ENCODE measurements at places on chromosomes 5 and 9.

GRCh38 chr9:81753436-81753835 lies 64.1 kb upstream of the TLE1 start:
- DNase-seq, result no peak

DNA sequence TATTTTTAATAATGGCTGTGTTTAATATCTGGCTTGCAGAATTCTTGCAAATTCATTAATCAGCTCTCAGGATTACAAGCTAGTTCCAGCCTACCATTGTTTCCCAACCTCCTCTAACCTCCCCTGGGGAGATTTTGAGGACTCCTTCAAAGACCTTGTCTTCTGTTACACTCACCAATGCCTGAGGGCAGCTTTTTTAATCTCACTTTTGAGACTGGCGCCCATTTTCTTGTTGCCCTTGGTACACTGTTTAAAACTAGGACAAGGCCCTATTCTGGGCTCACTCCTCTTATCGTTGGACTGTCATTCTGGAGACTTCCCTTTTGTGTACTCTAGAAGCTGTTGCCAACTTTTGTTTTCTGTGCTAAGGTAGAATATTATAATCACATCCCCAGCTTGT lies 13.6 kb upstream of the EQTN start:
- no peak for DNase-seq

DNA sequence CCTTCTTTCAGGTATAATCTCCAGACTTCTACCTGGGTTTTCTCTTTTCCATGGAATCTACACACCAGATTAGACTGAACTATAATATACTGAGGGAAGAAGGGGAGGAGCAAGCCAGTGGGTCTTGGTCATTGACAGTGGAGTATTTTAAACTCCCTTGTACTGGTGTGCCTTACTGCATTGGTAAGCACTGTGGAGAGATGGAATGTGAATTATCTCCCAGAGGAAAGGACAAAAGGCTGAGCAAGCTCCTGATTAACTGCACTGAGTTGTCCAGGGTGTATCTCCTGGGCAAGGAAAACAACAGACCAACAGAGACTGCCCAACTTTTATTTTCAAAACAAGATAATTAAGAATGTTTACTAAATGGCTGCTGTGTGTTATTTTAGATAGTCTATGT lies 29.8 kb upstream of the SLCO6A1 start:
- no peak for DNase-seq

GRCh38 chr5:759781-760362 lies 24.7 kb downstream of the ZDHHC11B start:
- no peak for DNase-seq

DNA sequence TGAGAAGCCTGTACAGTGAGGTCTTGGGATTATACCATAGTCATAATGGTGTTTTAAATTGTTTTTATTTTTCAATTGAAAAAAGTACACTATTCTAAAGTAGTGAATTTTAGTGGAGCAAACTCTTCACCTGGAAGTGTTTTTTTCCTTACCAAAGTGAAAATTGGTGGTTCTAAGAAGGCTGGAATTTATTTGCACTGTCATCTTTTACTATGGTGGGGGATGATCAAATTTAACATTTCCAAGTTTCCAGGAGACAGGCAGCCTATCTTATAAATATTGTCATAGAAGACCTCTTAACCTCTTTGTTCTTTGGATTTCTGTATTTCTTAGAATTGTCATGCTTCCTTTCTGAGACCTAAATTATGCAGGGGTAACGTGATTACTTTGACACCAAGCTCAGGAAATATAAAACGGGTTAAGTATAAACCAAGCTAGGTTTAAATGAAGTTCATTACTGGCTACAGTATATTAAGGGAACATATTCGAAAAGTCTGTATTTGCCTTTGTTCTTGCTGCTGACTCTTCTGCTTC lies 20.2 kb downstream of the NDFIP1 start:
- DNase-seq, result no peak

GRCh38 chr5:176593273-176593869 lies 16.6 kb downstream of the GPRIN1 start:
- no peak for DNase-seq

DNA sequence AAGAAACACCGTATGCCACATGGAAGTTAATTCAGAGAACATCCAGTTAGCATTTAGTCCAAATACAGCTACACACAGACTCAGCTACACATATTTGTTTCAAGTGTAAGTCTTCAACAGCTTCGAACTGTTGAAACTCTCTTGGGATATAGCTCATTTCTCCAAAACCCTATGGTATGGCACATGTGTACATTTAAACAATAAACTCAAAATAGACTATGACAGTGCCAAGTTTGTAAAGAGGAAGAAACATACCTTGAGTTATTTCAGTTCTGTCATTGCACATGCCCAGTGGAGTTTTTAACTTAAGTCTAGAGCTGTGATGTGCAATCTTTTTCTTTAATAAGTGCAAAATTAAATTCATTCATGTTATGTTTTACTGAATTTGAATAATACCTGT lies 155.1 kb upstream of the RAI14 start:
- DNase-seq, result no peak
